Stimulated activated CD4-positive, alpha-beta T cell treated with anti-CD3 and anti-CD28 coated beads, Interleukin-1b, Interleukin-23, amount 100 ng/mL, for 24 hours (primary cell): ENCODE measurements at places on chromosomes 12 and 14.

GRCh38 chr12:108457006-108457733 is 57.9 kb upstream of the FICD start:
- DNase-seq, result no peak

DNA sequence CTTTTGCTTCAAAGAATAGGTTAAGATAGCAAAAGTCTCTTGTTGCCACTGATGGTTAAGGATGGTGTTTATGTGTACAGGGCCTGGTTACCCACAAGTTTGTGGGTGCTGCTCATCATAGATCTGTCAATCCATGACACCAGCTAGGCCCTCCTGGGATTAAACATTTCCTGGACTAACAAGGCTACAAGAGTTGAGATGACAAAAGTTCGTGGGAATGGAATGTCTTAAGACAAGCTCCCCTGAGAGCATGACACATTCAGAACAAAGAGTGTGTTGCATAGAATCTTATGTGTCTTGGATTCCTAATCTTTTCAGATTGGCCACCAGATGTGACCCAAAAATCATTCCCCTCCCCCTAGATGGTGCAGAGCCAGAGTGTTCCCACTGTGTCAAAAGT is 592.5 kb upstream of the USP15 start:
- no peak for DNase-seq

- DNase-seq, result no peak
These were observed 3.9 kb upstream of the TSHR start for GRCh38 chr14:80951491-80951890.

GRCh38 chr14:35257809-35258208 is 34.4 kb upstream of the PSMA6 start:
- no peak for DNase-seq

GRCh38 chr12:12616512-12617310 is 5.0 kb downstream of the CREBL2 start:
- DNase-seq, result no peak

DNA sequence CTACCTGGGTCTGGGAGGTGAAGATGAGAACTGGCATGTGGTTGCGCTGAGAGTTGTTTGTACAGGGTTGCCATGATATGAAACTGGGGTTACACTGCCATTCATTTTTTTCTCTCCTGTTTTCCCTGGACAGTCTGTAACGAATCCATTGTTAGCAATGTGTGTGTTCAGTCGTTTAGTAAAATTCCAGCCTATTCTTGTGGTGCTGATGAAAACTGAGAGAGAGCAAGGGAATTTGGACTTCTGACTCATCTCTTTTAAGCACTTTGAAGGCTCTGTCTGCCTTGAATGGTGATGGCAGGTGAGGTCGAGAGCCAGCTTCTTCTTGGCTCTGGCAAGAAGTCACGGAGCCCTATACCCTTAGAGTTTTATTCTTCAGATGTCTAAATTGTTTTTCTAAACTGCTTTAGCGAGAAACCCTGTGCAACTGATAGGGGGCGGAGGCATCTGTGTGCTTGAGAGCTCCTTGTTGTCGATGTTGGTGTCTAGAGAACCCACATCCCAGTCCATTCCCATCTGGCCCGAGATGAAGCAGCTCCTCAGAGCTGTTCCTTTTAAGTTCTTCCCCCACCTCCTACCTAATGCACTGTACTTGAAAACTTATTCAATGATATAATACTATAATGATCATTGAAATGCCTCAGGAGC is 204.4 kb downstream of the TMX1 start:
- DNase-seq, result no peak

DNA sequence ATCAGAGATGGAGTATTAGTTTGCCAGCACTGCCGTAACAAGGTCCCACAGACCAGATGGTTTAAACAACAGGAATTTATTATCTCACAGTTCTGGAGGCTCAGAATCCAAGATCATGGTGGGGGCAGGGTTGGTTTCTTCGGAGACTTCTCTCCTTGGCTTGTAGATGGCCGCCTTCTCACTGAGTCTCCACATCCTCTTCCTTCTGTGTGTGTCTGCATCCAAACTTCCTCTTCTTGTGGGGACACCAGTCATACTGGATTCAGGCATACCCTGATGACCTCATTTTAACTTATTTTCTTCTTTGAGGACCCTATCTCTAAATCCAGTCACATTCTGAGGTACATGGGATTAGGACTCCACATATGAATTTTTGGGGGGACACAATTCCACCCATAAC is 455.5 kb downstream of the RGS6 start:
- DNase-seq, result no peak

- no peak for DNase-seq
These were observed 408.9 kb downstream of the NAV3 start for GRCh38 chr12:78239544-78239943.

- DNase-seq, result no peak
These were observed 327.5 kb upstream of the DIO3 start for GRCh38 chr14:101233808-101234207.
